ENCODE measurements at places on chromosomes 6 and 20.

GRCh38 chr6:7241709-7242645, 71.0 kb downstream of the SSR1 start:
- no peak for DNase-seq

DNA sequence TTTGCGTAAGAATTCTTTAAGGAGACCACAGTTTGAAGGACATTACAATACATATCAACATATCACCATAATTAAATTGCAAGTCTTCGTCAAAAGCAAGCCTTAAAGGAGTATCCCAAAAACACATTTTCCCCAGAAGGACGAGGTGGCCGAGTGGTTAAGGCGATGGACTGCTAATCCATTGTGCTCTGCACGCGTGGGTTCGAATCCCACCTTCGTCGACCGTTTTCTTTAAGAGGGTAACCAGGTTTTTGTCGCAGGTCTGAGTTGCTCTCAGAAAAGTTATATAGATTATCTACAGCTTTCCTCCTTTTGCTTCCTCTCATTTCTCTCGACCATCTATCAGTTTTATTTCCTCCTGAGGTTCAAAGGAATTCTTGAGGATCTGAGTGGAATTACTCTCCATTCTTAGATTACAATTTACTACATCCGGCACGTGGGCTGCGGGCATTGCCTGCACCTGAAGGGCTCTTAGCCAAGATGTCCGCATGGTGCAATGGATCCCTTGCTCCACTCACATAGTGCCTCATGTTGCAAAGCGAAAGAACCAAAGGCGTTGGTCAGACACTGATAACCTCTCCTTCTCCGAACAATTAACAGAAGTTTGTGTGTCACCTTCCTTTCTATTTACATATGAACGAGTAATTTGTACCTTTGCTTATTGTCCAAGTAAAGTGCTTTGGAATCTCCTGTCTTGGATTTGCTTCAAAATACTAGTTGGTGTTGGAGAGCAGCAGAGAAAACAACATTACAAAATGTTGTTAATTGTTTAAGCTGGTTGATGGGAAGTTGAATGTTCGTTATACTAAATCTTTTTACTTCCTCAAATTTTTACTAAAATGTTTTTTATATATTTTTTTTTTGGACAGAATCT, 14.0 kb downstream of the POM121L2 start:
- DNase-seq: no peak

GRCh38 chr20:36017048-36017951, 48.9 kb downstream of the CNBD2 start:
- DNase-seq: no peak

DNA sequence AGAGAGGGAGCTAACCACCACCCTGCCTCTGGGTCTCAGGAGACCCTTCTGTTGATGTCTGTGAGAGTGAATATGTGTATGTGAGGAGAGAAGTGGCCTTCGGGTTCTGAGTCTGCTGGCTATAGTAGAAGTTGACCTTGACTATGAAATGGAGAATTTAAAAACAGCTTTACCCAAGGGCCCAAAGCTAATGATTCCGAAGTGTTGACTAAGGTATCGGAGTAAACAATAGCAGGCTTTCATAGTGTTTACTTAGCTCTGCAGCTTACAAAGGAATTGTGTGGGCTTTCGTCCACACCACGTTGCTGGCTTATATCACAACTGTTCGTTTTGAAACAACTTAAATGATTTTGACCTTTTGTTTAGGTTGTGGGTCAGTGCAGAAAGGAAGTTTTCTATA, 126.5 kb upstream of the JAG1 start:
- DNase-seq: no peak

Data from suppressor macrophage treated with lipopolysaccharide for 1 hour (primary cell).